ENCODE measurements at places on chromosomes 11 and 22. TPM values are rescaled to one million over a fixed set of nuclear protein-coding genes. Genes with fewer than 3 reads are reported as not detected.

DNA sequence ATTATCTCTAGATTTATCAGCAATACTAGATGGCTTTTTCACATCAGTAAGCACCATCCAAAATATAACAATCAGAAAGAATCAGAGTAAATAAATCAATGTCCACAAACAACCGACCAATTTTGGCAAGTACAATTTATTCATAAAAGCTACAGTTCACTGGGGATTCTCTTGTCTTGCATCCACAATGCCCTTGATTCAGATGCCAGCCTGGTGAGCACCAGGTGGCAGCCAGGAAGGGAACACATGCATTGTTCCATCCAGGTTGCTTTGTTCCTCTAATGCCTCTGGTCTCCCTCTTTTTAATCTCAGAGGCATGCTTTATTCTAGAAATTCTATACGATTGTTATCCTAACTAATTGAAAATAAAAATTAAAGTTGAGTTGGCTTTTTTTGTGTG lies 242.1 kb upstream of the KIRREL3 start:
- H3K36me3 ChIP-seq = no peaks in the 10 kb centered on the region
- H3K27ac ChIP-seq = no peak overlapping the region
- no peak for DNase-seq
- peaks cover under 1% of the 10 kb centered on the region for H3K27me3 ChIP-seq
- H3K4me1 ChIP-seq = no peaks in the 10 kb centered on the region

DNA sequence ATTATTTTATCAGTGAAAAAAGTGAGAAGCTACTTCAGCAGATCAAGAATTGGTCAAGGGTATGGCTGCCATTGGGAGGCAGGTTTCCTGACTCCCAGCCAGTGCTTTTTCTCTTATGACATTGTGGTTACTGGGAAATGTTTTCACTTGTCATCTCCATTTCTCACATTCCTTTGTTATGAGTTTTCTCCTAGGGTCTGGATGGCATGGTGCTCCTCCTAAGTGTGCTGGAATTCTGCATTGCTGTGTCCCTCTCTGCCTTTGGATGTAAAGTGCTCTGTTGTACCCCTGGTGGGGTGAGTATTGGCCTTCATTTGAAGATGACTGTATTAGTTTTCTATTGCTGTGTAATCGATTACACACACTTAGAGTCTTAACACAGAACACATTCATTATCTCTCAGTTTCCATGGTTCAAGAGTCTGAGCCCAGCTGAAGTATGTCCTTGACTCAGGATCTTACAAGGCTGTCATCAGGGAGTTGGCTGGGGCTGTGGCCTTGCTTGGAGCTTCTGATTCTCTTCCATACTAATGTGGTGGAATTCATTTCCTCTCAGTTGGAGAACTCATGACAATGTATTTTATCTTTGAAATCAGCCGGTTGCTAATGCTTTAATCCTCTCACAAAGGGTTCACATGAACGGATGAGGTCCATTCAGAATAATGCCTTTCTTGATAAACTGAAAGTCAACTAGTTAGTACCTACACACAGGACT lies 21.0 kb upstream of the MS4A6E start:
- H3K4me1 ChIP-seq = peaks cover 32% of the 10 kb centered on the region
- H3K4me3 ChIP-seq = no peak overlapping the region
- H3K27ac ChIP-seq = peak overlapping the region; percentile 73
- H3K27me3 ChIP-seq = no peaks in the 10 kb centered on the region
- DNase-seq = no peak

DNA sequence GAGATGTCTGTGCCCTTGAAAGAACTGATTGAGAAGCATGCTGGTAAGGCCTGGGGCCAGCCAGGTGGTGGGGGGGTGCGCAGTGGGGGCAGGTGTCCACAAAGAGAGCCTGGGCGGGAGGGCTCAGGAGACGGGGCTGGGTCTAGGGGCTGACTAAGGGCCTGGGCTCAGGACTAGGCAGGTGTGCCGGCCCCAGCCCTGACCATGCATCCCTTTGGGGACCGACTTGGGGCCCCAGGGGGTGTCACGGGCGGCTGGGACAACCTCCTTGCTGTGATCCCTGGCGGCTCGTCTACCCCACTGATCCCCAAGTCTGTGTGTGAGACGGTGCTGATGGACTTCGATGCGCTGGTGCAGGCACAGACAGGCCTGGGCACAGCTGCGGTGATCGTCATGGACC lies 4.4 kb downstream of the NDUFV1 start:
- no peaks in the 10 kb centered on the region for H3K27me3 ChIP-seq
- H3K4me3 ChIP-seq = no peak overlapping the region
- no peak overlapping the region for H3K27ac ChIP-seq
- peaks cover 12% of the 10 kb centered on the region for H3K4me1 ChIP-seq
- peaks cover 11% of the 10 kb centered on the region for H3K36me3 ChIP-seq

- no peak for DNase-seq
- peak overlapping the region; percentile 98 for H3K27ac ChIP-seq
- H3K4me1 ChIP-seq = peaks cover 71% of the 10 kb centered on the region
- H3K4me3 ChIP-seq = peak overlapping the region; percentile 98
- no peaks in the 10 kb centered on the region for H3K27me3 ChIP-seq
These were observed 2.6 kb downstream of the CD44 start for GRCh38 chr11:35141571-35141971.

- DNase-seq = no peak
- no peaks in the 10 kb centered on the region for H3K36me3 ChIP-seq
- peak overlapping the region; percentile 40 for H3K27ac ChIP-seq
- H3K27me3 ChIP-seq = peaks cover 2% of the 10 kb centered on the region
- peak overlapping the region; percentile 92 for H3K4me3 ChIP-seq
- peaks cover 19% of the 10 kb centered on the region for H3K4me1 ChIP-seq
These were observed 898 bp downstream of the ZNF215 start for GRCh38 chr11:6927030-6927617.

DNA sequence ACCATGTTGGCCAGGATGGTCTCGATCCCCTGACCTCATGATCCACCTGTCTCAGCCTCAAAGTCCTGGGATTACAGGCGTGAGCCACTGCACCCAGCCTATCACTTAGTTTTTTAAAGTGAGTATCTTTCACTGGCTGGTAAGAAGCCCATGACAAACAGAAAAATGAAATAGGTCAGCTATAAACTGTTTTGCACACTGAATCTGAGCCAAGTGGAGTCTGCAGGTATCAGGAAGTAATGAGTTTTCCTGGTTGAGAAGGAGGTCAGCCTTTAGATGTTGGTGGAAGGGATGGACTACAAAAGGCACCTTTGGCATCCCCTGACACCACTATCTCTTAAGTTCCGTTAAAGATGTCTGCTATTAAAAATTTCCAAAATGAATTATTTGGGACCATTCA lies 345.1 kb downstream of the AASDHPPT start:
- H3K4me1 ChIP-seq = peaks cover 30% of the 10 kb centered on the region
- no peaks in the 10 kb centered on the region for H3K36me3 ChIP-seq
- H3K27me3 ChIP-seq = no peaks in the 10 kb centered on the region
- H3K4me3 ChIP-seq = no peak overlapping the region
- H3K27ac ChIP-seq = no peak overlapping the region

DNA sequence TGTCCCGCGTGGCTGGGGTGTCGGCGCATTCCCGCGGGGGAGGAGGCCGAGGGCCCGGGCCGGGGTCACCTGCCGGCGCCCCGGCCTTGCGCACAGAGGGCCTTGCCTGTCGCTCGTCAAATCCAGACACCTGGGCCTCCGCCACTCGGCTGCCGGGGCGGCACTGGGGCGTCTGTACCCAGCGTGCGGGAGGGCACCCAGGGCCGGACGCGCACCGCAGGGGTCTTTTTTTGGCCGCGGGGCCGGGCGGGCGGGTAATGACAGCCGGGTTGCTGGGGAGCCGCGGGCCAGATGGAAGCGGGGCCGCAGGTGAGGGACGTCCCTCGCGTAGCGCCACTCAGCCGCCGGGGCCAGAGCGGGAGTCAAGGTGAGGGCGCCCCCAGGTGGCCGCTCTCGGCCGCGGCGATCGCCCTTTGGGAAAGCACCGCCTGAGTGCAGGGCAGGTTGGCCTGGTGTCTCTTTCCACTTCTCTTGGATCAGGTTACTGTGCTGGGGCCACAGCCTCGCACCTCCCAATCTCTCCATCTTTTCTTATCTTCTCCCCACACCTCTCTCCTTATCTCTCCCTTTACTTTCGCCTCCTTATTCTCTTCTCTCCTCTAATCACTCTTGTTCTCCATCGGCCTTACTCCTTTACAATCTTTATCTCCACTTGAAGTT lies 3.5 kb downstream of the PHLDB1 start:
- H3K27me3 ChIP-seq = no peaks in the 10 kb centered on the region
- peaks cover 2% of the 10 kb centered on the region for H3K36me3 ChIP-seq
- peaks cover 73% of the 10 kb centered on the region for H3K4me1 ChIP-seq
- peak overlapping the region; percentile 71 for H3K4me3 ChIP-seq
- peak overlapping the region; percentile 85 for H3K27ac ChIP-seq
- DNase-seq = peak; percentile 92

DNA sequence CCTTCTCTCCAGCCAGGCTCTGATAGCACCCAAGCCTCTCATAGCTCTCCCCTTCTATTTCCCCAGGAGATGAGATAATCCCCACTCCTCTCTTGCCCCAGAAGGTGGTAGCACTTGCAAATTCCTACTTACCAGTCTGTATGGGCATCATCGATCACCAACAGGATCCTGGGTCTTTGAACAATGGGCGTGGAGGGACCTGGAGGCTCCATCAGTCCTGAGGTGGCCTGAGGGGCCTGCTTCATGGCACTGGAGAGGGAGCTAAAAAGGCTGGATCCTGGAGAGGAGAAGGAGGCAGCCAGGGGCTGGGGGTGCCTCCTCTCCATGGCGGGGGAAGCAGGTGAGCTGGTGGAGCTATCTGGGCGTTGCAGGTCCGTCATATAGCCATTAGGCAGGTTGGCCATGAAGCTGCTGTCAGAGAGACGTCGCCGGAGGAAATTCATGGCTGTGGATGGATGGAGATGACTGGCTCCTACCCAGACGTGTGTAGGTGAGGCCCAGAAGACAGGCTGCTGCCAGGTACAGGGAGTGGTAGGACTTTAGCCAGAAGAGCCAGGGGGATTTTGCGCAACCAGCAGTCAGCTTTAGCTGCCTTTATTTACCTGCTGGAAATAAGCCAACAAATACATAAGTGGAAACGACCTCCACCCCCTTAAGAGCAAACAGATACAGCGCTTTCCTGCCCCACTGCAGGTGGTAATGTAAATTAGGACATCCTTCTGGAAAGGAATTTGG lies 51.8 kb downstream of the SYN3 start:
- no peaks in the 10 kb centered on the region for H3K36me3 ChIP-seq
- no peaks in the 10 kb centered on the region for H3K4me1 ChIP-seq
- H3K4me3 ChIP-seq = no peak overlapping the region
- H3K27me3 ChIP-seq = peaks cover 19% of the 10 kb centered on the region

- no peaks in the 10 kb centered on the region for H3K4me1 ChIP-seq
- no peaks in the 10 kb centered on the region for H3K36me3 ChIP-seq
- no peak overlapping the region for H3K4me3 ChIP-seq
- H3K27me3 ChIP-seq = peaks cover 30% of the 10 kb centered on the region
- DNase-seq = no peak
- no peak overlapping the region for H3K27ac ChIP-seq
These were observed 48.1 kb upstream of the GRAMD1B start for GRCh38 chr11:123381817-123382554.

The ABTB2 gene
- 0.89 TPM for total RNA-seq

The ADAMTS15 gene
- total RNA-seq = 78.8 TPM

The PAK1 gene
- total RNA-seq = 20.9 TPM

The ACTN3 gene
- total RNA-seq = not detected

The POLA2 gene
- 5.9 TPM for total RNA-seq

The UPK3A gene
- total RNA-seq = not detected

The IRAG1 gene
- total RNA-seq = 22.2 TPM
